Naive thymus-derived CD8-positive, alpha-beta T cell (primary cell): ENCODE measurements at places on chromosomes 4 and X.

- no peaks in the 10 kb centered on the region for H3K4me1 ChIP-seq
- no peaks in the 10 kb centered on the region for H3K36me3 ChIP-seq
- DNase-seq = no peak
- no peak overlapping the region for H3K27ac ChIP-seq
- H3K27me3 ChIP-seq = peaks cover 5% of the 10 kb centered on the region
Observed at GRCh38 chr4:107600983-107601382, 119.1 kb downstream of the PAPSS1 start.

DNA sequence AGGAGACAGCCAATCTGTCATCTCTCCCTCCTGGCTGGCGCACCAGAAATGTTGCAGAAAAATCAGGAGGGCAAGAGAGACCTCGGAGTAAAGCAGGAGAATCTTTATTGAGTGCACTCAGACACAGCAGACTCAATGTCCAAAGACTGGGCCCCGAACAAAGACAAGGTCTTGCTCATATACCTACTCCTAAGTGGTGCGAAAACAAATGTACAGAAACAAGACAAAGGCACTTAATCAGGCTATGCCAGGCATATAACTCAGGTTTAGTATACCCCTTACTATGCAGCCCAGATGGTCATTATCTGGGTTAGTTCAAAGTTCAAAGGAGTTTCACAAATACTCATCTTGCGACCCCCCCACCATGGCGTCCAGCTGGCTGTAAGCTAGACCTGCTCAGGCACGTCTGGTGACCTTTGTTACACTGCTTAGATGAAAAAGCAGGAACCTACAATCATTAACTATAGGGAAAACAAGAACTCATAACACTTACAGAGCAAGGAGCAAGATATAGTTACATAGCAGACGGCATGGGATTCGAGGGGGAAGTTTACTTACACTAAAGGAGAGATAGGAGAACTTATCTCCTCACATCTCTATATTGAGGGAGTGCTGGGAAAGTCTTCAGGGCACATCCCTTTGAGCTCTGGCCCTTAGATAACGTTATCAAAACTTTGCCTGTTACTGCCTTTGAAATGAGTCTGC, 27.5 kb downstream of the SULT1E1 start:
- peaks cover 4% of the 10 kb centered on the region for H3K27me3 ChIP-seq
- no peaks in the 10 kb centered on the region for H3K36me3 ChIP-seq
- peaks cover 16% of the 10 kb centered on the region for H3K4me1 ChIP-seq
- no peak overlapping the region for H3K27ac ChIP-seq

GRCh38 chr4:41043465-41043864, 170.9 kb downstream of the APBB2 start:
- no peaks in the 10 kb centered on the region for H3K27me3 ChIP-seq
- no peak overlapping the region for H3K27ac ChIP-seq
- no peak for DNase-seq
- no peaks in the 10 kb centered on the region for H3K36me3 ChIP-seq
- H3K4me1 ChIP-seq = no peaks in the 10 kb centered on the region
- no peak overlapping the region for H3K4me3 ChIP-seq

- no peaks in the 10 kb centered on the region for H3K4me1 ChIP-seq
- no peak overlapping the region for H3K27ac ChIP-seq
- H3K36me3 ChIP-seq = no peaks in the 10 kb centered on the region
- no peak overlapping the region for H3K4me3 ChIP-seq
Observed at GRCh38 chrX:129496625-129497024, 26.7 kb downstream of the SMARCA1 start.

DNA sequence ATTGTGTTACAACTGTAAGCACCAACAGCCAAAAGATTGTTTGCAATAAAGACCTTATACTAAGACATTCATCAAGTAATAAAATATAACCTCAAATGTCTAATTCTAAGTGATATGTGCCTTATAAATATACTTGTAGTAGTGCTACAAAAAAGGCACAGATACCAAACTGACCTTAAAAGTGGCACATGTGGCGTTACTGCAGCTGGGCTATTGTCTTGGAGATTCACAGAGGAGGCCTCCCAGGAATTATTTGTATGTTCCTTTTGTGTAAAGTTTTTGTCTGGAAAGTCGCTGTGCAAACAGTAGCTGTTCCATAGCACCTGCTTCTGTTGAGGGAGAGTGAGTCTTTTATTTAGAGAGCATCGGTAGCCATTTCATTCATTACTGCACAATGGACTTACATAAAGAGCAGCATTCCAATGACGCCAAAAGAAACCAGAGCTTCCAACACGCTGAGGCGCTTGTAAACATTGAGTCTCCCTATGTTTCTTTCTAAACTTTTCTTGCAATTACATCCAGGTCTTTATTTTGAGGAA, 143.7 kb downstream of the RPA4 start:
- DNase-seq = no peak
- H3K36me3 ChIP-seq = no peaks in the 10 kb centered on the region
- H3K4me1 ChIP-seq = no peaks in the 10 kb centered on the region

DNA sequence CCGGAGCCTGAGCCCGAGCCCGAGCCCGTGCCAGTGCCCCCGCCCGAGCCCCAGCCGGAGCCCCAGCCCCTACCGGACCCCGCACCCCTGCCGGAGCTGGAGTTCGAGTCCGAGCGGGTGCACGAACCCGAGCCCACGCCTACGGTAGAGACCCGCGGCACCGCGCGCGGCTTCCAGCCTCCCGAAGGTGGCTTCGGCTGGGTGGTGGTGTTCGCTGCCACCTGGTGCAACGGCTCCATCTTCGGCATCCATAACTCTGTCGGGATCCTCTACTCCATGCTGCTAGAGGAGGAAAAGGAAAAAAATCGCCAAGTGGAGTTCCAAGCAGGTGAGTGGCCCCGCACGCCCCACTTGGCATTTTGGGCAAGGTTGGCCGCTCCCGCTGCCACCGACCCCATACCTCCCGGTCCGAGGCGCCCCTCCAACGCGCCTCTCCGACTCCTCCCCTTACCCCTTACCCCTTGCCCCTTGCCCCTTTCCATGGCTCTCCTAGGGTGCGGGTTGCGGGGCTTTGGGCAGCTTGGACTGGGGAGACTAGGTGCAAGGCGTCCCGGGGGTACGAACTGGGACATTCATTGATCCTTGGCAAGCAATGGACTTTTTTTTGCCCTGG, 553 bp downstream of the SLC16A2 start:
- DNase-seq = no peak
- H3K27me3 ChIP-seq = peaks cover 8% of the 10 kb centered on the region
- H3K36me3 ChIP-seq = no peaks in the 10 kb centered on the region
- H3K27ac ChIP-seq = no peak overlapping the region

- no peak overlapping the region for H3K27ac ChIP-seq
- no peaks in the 10 kb centered on the region for H3K4me1 ChIP-seq
- no peak overlapping the region for H3K4me3 ChIP-seq
- H3K27me3 ChIP-seq = no peaks in the 10 kb centered on the region
Observed at GRCh38 chr4:15245006-15245530, 182.8 kb upstream of the C1QTNF7 start.

GRCh38 chr4:21888195-21888976, 60.2 kb downstream of the KCNIP4 start:
- H3K27ac ChIP-seq = no peak overlapping the region
- H3K36me3 ChIP-seq = no peaks in the 10 kb centered on the region
- no peaks in the 10 kb centered on the region for H3K4me1 ChIP-seq
- no peak for DNase-seq
- H3K27me3 ChIP-seq = no peaks in the 10 kb centered on the region
- H3K4me3 ChIP-seq = no peak overlapping the region

DNA sequence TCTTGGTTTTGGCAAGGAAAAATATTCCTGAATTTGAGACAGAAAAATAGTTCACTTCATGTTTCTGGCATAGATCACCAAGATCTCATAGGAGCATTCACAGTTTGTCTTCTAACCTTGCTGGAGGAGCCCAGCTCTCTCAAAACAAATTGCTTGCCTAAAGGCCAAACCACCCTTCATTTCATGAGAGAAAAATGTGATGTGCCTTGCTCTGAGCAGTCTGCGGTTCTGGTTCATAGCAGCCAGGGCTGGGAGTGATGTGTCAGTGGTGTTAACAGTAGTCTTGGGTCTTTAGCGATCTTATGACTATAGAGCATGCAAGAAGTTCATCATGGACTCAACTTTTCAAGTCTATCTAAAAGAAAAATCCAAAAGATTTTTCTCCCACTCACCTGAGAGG, 183.3 kb downstream of the DCLK2 start:
- no peaks in the 10 kb centered on the region for H3K4me1 ChIP-seq
- DNase-seq = no peak
- H3K36me3 ChIP-seq = peaks cover 42% of the 10 kb centered on the region
- H3K4me3 ChIP-seq = no peak overlapping the region

DNA sequence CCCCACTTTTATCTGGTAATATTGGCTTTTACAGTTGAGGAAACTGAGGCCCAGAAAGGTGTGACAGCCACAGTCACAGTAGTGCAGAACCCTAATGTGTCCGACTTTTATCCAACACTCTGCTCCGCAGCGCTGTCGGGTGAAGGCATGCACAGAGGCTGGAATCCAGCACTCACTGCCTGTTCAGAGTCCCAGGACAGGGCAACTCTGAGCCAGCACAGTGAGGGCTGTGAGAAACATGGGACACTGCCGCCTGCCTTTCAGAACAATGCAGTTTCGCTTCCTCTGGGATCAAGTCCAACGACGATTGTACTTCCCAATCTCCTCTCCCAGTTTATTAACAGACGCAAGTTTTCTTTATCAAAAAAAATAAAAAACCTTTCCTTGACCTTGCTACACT, 41.9 kb upstream of the PDGFRA start:
- no peaks in the 10 kb centered on the region for H3K4me1 ChIP-seq
- H3K4me3 ChIP-seq = no peak overlapping the region
- no peaks in the 10 kb centered on the region for H3K36me3 ChIP-seq
- H3K27ac ChIP-seq = no peak overlapping the region
- H3K27me3 ChIP-seq = peaks cover 4% of the 10 kb centered on the region

DNA sequence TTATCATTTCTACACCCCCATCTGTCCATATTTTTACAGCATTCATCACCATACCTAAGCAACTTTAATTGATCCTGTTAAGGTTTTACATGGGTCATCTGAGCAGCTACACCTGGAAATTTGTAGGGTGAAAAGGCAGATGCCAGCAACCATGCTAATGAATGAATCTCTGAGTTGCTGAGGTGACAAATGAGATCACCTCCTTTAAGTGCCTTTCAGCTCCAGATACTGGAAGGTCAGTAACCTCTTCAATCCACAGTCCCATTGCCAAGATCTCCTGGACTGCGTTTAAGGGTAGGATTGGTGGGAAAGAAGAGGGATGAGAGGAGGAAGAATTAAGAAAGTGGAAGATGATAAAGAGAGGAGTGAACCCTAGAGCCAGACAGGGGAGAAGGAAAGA, 8.5 kb upstream of the BMP3 start:
- H3K27me3 ChIP-seq = peaks cover 45% of the 10 kb centered on the region
- no peaks in the 10 kb centered on the region for H3K36me3 ChIP-seq
- H3K27ac ChIP-seq = no peak overlapping the region
- DNase-seq = no peak
- no peak overlapping the region for H3K4me3 ChIP-seq

- no peak overlapping the region for H3K4me3 ChIP-seq
- no peak overlapping the region for H3K27ac ChIP-seq
- no peak for DNase-seq
- peaks cover 6% of the 10 kb centered on the region for H3K27me3 ChIP-seq
Observed at GRCh38 chr4:82744284-82744968, 54.2 kb downstream of the SCD5 start.

GRCh38 chr4:101651778-101652177, 138.8 kb upstream of the BANK1 start:
- H3K4me1 ChIP-seq = no peaks in the 10 kb centered on the region
- no peak for DNase-seq
- H3K4me3 ChIP-seq = no peak overlapping the region
- no peak overlapping the region for H3K27ac ChIP-seq
- H3K36me3 ChIP-seq = no peaks in the 10 kb centered on the region

GRCh38 chr4:76872556-76872955, 25.4 kb downstream of the SOWAHB start:
- H3K36me3 ChIP-seq = no peaks in the 10 kb centered on the region
- H3K27ac ChIP-seq = no peak overlapping the region
- no peak for DNase-seq
- H3K4me3 ChIP-seq = no peak overlapping the region
- peaks cover 6% of the 10 kb centered on the region for H3K27me3 ChIP-seq
- peaks cover 5% of the 10 kb centered on the region for H3K4me1 ChIP-seq

DNA sequence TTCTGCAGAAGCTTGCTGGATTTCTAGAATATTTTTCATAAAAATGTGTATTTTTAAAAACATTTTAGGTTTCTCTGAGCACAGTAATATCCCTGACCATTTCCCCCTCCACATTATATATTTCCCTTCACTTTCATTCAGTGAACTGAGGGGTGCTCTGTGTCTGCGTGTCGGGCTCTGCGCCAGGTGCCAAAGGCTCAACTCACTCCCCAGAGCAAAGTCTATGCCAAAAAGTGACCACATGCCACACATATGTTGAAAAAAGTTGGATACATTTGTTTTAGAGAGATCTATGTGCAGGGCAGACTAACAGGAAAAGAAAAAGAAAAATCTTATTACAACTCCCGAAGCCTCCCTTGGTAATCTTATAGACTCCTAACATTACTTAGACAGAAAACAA, 233.7 kb downstream of the MGST2 start:
- peaks cover 2% of the 10 kb centered on the region for H3K36me3 ChIP-seq
- no peak for DNase-seq
- no peak overlapping the region for H3K27ac ChIP-seq
- H3K4me1 ChIP-seq = peaks cover 5% of the 10 kb centered on the region

- no peaks in the 10 kb centered on the region for H3K4me1 ChIP-seq
- H3K27me3 ChIP-seq = no peaks in the 10 kb centered on the region
- no peaks in the 10 kb centered on the region for H3K36me3 ChIP-seq
- no peak for DNase-seq
- no peak overlapping the region for H3K27ac ChIP-seq
Observed at GRCh38 chr4:59565836-59566235, 1634.3 kb upstream of the ADGRL3 start.

GRCh38 chrX:154731184-154731583, 19.7 kb downstream of the GAB3 start:
- H3K4me1 ChIP-seq = peaks cover 86% of the 10 kb centered on the region
- peak overlapping the region; percentile 83 for H3K27ac ChIP-seq
- DNase-seq = no peak
- no peaks in the 10 kb centered on the region for H3K36me3 ChIP-seq
- peak overlapping the region; percentile 21 for H3K4me3 ChIP-seq
- no peaks in the 10 kb centered on the region for H3K27me3 ChIP-seq

GRCh38 chr4:74874753-74875367, 58.1 kb upstream of the PARM1 start:
- peak; percentile 12 for DNase-seq
- H3K27me3 ChIP-seq = peaks cover 10% of the 10 kb centered on the region
- no peaks in the 10 kb centered on the region for H3K4me1 ChIP-seq
- no peak overlapping the region for H3K27ac ChIP-seq
- no peaks in the 10 kb centered on the region for H3K36me3 ChIP-seq

DNA sequence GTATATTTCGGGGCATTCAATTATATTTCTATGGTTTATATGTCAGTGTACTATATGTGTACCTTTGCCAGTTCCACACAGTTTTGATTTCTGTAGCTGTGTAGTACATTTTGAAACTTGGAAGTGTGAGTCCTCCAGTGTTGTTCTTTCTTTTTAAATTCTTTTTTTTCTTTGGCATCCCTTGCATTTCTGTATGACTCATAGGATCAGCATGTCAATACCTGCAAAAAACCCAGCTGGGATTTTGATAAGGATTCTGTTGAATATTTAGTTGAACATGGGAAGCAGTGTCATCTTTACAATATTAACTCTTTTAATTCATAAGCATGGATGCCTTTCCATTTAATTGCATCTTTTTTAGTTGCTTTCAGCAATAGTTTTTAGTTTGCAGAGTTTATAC, 100.0 kb downstream of the SH3BGRL start:
- no peaks in the 10 kb centered on the region for H3K36me3 ChIP-seq
- no peak overlapping the region for H3K27ac ChIP-seq
- no peaks in the 10 kb centered on the region for H3K27me3 ChIP-seq
- DNase-seq = no peak
- no peak overlapping the region for H3K4me3 ChIP-seq
- peaks cover 5% of the 10 kb centered on the region for H3K4me1 ChIP-seq
